ENCODE measurements at places on chromosomes 11 and 22.

GRCh38 chr11:1156506-1157340 lies 1.0 kb upstream of the MUC5AC start:
- no peak for DNase-seq

DNA sequence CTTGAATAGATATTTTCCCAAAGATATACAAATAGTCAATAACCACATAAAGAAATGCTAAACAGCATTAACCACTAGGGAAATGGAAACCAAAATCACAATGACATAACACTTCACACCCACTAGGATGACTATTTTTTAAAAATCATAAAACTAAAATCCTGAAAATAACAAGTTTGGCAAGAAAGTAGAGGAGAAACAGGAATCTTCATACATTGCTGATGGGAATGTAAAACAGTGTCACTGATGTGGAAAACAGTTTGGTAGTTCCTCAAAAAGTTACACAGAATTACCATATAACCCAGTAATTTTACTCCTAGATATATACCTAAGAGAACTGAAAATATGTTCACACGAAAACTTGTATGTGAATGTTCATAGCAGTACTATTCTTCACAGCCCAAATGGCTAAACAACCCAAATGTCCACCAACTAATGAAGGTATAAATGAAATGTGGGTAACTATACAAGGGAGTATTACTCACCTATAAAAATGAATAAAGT lies 12.5 kb downstream of the PICALM start:
- DNase-seq, result no peak

GRCh38 chr22:31141551-31141950 lies 1.2 kb upstream of the PLA2G3 start:
- DNase-seq, result no peak

- DNase-seq, result peak; percentile 86
Observed at GRCh38 chr22:19455585-19456370, 8.3 kb upstream of the C22orf39 start.

DNA sequence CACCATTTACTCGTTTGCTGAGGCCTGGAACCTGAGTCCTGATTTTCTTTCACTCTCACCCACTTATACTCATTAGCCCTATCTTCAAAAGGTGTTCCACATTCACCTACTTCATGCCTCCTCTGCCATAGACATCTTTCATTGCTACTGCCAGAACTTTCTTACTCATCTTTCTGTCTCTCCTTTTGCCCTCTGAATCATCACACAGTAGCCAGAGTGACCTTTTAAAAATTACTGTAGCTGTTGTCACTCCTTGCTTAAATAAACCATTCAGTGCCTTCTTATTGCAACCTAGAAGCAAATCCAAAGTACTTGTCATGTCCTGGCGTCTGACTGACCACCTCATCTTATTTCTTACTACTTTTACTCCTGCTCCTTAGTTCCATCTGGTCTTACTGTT lies 38.2 kb downstream of the ATXN10 start:
- DNase-seq, result peak; percentile 55

DNA sequence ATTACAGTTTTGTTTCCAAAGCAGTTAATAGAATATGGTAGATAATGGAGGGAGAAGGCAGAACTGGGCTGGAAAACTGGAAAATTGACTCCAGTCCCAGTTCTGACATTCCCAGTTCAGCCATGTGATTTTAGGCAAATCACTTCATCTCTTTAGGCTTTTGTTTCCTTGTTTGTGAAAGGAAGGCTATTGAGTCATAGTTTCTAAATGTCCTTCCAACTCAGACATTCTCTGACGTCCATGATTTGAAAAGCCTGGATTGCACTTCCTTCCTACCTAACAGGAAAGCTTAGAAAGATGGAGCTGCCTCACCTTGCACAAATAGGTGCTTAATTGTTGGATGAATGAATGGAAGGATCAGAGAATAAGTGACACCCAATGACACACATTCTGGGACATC lies 19.8 kb upstream of the GALNT18 start:
- no peak for DNase-seq

DNA sequence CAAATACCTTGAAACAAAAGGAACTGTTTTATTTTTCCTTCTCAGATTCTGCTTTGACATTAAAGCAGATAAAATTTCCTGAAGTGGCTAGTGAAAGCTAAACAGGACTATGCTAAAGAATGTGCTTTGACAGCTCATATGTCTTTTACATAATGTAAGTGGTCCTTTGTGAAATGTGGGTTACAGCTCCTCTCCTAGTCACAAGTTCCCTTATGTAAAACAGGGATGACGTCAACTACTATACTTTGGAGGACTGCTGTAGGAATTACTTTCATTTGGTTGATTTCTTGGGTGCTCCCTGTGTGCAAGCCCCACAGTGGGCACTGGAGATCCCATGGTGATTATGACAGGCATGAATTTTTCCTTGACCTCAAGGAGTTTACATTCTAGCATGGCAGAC lies 216.6 kb upstream of the NARS2 start:
- DNase-seq, result no peak

- no peak for DNase-seq
Observed at GRCh38 chr11:103637295-103637694, 399.1 kb upstream of the DDI1 start.

DNA sequence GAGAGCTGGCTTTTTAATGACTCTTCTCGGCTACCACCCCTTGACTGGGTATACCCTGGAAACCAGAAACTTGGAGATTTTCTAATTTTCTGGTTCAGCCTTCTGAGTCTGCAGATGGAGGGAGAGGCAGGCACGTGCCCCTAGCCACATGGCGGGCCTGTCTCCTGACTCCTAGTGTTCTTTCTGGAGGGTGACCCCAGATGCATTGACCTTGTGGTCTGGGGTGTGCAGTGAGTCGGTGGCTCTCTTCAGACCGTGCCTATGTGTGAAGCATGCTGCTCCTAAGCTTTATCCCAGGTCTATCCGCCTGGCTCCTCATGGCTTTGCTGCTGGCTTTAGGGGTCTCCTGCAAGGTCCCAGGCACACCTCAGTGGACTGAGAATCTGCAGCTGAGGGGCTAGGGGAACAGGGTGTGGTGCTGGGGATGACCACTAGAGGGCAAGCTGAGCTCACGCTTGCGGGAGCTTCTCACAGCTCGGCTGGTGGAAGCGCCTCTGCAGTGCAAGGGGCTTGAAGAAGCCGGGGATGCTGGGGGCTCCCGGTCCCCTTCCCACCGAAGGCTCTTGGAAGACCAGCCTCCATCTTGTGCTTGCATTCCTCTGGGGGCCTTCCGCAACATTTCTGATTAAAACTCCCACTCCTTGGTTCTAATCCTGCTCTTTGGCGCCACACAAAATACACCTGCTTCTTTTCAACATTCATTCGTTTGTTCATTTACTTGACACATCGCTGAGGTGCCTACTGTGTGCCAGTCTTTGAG lies 51.8 kb downstream of the OTOG start:
- DNase-seq, result peak; percentile 54

DNA sequence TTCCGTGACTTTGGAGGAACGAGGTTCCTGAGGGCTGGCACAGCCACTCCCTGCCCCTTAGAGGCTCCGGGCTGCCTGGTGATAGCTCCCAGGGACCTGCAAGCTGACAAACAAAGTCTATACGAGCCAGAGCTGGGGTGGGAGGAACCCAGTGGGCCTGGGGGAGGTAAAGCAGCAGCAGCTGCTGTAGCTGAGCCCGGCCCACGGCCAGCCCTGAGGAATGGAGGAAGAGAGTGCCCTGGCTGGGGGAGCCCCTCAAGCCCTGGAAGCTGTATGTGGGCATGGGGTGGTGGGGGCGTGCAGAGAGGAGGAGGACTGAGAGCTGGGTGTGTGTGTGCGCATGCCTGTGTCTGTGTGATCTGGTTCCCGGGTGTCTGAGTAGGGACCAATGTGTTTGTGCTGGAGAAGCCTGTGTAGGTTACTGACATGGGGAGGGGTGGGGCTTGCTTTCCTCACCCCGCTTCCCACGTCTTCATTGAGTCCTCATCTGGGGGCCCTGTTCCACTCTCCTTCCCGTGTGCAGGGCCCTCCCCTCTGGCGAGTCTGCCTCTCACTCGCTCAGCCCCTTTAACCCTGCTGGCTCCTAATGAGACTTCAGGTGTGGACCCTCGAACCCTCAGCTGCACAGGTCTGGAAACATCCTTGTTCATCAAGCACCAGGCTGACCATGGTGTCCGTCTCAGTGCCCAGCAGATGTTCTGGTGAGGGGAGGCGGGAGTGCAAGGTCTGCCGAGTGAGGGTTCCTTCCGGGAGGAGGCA lies 10.8 kb downstream of the ST3GAL4 start:
- DNase-seq, result no peak

- DNase-seq, result no peak
Observed at GRCh38 chr22:45223304-45224117, 17.2 kb downstream of the KIAA0930 start.

GRCh38 chr11:69804769-69805508 lies 14.3 kb downstream of the FGF3 start:
- DNase-seq, result no peak

- no peak for DNase-seq
Observed at GRCh38 chr11:131279654-131280384, 90.6 kb upstream of the NTM start.

DNA sequence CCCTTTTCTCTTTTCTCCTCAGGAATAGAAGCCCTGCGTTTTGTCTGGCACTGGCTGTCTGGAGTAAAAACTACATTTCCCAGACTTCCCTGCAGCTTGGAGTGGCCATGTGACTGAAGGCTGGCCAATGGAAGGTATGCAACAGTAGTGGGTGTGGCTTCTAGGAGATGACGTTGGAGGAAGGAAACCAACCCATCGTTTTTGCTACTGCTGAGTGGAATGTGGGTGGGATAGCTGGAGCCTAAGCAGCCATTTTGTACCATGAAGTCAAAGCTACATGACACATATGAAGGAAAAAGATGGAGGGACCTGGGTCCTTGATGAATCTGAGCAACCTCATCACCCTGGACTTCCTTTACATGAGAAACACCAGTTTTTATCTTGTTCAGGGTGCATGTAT lies 19.6 kb downstream of the FGF3 start:
- DNase-seq, result peak; percentile 65

- DNase-seq, result peak; percentile 95
Observed at GRCh38 chr22:46076651-46077339, 73.5 kb upstream of the PPARA start.

GRCh38 chr11:65504674-65505465 lies 6.0 kb downstream of the MALAT1 start:
- DNase-seq, result no peak

GRCh38 chr11:11291041-11292015 lies 61.7 kb downstream of the CSNK2A3 start:
- no peak for DNase-seq

DNA sequence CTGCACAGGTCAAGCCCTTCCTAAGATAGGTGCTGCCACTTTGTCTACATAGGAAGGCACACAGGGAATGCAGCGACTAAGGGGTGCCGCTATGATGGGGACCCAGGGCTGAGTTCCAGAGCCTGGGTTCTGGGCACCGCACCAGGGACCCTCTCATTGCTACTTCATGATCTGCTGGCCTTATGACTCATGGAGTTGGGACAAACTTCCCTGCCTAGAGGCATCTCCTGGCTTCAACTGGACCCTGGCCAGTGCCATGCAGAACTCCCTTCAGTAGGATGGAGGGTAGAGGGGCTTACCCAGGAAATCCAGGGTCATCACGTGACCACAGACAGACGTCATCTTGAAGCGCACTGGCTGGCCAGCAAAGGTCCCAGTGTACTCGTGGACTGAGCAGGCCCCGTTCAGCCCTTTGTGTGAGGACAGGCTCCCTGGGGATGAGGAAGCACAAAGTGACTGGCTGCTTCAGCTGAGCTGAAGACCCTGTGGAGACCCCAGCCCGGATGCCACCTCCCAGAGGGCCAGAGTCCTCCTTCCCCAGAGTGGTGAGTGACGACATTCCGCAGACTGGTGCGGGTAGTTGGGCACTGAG lies 8.4 kb downstream of the TOP3B start:
- DNase-seq, result no peak

DNA sequence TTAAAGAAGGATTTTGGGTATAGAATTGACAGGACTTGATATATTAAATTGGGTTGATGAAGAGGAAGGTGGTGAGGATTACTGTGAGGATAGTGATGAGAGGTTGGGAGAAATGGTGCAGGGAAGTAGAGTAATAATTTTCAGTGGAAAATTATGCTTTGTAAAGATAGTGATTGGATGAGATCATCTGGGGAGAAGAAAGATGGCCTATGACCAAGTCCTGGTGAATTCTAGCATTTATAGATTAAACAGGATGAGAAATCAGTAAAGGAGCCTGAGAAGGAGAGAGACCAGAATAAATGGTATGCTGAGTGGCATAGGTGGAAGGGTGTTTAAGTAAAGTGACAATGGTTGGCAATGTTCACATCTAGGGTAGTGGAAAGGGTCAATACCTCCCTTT lies 15.0 kb downstream of the IPO7 start:
- DNase-seq, result no peak

DNA sequence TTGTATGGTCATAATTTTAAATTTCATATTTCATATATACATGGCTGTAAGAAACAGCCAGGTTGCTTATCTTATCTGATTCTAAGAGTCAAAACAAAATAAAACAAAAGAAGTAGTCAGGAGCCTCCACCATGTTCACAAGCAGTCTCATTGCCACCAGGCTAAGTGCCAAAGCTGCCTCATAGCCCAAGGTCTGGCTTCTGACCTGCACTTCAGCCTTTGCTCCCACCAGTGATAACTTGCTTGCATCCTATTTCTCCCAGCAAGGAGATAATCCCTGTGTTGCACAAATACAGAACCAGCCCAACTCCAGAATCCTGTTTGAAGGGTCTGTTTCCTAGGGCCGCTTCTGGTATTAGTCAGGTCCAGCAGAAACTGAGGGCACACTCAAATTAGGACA lies 53.9 kb upstream of the TSKU start:
- no peak for DNase-seq

- DNase-seq, result no peak
Observed at GRCh38 chr11:23377909-23378308, 517.6 kb upstream of the CCDC179 start.

DNA sequence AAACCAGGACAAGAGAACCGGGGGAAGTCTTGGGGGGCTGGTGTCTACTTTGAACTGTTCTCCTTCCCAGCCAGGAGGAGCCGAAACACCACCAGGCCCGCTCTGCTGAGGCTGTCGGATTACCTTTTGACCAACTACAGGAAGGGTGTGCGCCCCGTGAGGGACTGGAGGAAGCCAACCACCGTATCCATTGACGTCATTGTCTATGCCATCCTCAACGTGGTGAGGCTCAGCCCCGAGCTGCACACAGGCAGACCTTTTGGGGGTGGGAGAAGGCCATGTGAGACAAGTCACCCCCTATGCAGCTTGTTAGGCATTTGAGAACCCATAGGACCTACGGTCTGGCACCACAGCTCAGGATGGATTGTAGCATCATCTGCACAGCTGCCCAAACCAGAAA lies 2.8 kb downstream of the HTR3A start:
- DNase-seq, result no peak

GRCh38 chr11:90895850-90896249 lies 673.0 kb upstream of the CHORDC1 start:
- no peak for DNase-seq

- no peak for DNase-seq
Observed at GRCh38 chr22:39422101-39422500, 22.5 kb downstream of the TAB1 start.

All from SJSA1 (cell line).